Ovary (tissue), 10 donors: ENCODE measurements at places on chromosomes 13 and 19. TPM values are rescaled to one million over a fixed set of nuclear protein-coding genes. Genes with fewer than 3 reads are reported as not detected.

DNA sequence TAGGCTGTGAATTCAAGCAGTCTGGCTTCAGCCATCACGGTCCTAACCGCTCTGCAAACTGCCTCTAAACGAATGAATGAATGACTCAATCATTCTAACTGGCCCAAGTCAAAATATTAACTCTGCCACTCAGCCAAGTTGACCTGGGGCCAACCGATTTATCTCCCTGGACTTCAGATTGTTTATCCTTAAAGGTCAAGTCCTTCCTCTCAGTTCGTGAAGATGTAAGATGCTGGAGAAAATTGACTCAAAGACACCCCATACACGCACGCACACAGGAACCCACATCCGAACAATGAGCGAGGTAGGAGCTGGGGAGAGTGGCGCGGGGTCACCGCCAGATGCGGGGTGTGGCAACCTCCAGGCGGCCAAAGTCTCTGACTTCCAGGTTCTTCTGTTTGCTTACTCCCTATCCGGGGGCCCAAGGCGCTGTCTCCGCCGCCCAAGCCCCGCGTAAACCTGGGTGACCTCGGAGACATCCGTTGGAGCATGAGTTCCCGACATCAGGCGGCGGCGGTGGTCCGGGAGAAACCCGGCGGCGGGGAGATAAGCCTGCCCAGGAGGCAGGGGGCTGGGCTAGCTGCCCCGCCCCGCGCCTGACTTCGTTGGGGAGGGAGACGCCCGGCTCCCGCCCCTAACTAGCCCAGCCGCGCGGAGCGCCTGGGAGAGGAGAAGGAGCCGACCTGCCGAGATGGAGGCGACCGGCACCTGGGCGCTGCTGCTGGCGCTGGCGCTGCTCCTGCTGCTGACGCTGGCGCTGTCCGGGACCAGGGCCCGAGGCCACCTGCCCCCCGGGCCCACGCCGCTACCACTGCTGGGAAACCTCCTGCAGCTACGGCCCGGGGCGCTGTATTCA, at the start of gene CYP2S1:
Gene CYP2S1, plus strand, starts transcription at position 646 of the 856 bp plus-strand sequence. Its CDS starts 46 bp downstream, at position 692.
- no peaks in the 10 kb centered on the region for H3K36me3 ChIP-seq
- DNase-seq = no peak
- H3K4me3 ChIP-seq = no peak within 1 kb of the TSS
- H3K27me3 ChIP-seq = no peaks in the 10 kb centered on the region
- H3K27ac ChIP-seq = no peak within 1 kb of the TSS

GRCh38 chr19:38517321-38517720, 83.8 kb downstream of the RYR1 start:
- no peak overlapping the region for H3K4me3 ChIP-seq
- no peak overlapping the region for H3K27ac ChIP-seq
- H3K36me3 ChIP-seq = no peaks in the 10 kb centered on the region

GRCh38 chr13:29957320-29957719, 106.9 kb upstream of the UBL3 start:
- no peak for DNase-seq
- no peaks in the 10 kb centered on the region for H3K4me1 ChIP-seq
- no peak overlapping the region for H3K4me3 ChIP-seq
- H3K36me3 ChIP-seq = no peaks in the 10 kb centered on the region
- no peaks in the 10 kb centered on the region for H3K27me3 ChIP-seq

The CEACAM19 gene
- 7.9 TPM for total RNA-seq

GRCh38 chr13:108915095-108915633, 285.8 kb downstream of the MYO16 start:
- no peaks in the 10 kb centered on the region for H3K27me3 ChIP-seq
- DNase-seq = no peak
- no peaks in the 10 kb centered on the region for H3K36me3 ChIP-seq
- H3K4me1 ChIP-seq = peaks cover 7% of the 10 kb centered on the region
- no peak overlapping the region for H3K4me3 ChIP-seq

DNA sequence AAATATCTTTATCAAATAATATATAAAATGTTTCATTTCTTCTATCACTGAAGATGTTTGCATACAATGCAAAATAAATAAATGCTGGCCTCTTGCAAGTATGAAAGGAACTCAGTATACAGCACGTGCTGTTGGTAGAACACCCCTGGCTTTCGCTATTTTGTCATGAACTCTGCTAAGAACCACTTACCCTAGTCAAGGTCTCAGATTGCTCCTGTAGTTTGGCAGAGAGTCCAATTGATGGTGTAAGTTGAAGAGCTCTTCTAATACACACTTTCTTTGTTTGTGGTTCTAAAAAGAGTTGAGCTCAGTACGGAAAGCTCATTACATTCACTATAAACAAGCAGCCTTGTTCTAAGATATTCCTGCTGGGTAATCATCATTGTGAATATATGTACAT, 1258.9 kb downstream of the EFNB2 start:
- no peak for DNase-seq
- H3K27me3 ChIP-seq = no peaks in the 10 kb centered on the region
- H3K36me3 ChIP-seq = no peaks in the 10 kb centered on the region
- H3K4me3 ChIP-seq = no peak overlapping the region
- no peak overlapping the region for H3K27ac ChIP-seq

GRCh38 chr13:45055902-45056648, 64.2 kb upstream of the GTF2F2 start:
- H3K4me3 ChIP-seq = no peak overlapping the region
- H3K27me3 ChIP-seq = no peaks in the 10 kb centered on the region
- peak; percentile 28 for DNase-seq
- H3K27ac ChIP-seq = peak overlapping the region; percentile 51
- H3K4me1 ChIP-seq = peaks cover 7% of the 10 kb centered on the region

DNA sequence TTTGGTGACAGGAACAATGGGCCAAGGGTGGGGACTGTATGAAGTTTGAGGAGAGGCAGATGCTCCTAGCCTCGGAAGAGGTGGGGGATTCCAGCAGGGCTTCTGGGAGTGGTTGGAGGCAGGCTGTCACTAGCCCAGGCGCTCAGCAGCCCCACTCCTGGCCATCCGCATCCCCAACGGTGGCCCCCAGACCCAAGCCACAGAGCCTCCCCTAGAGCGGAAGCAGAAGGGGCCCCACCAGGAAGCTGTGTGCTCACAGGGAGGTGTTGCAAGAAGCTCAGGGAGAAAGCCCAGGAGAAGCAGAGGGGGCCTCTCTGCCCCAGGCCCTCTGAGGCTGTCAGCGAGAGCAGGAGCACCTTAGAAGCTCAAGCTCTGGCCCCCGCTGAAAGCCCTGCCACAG, 8.3 kb downstream of the PRAM1 start:
- no peak overlapping the region for H3K27ac ChIP-seq
- no peaks in the 10 kb centered on the region for H3K36me3 ChIP-seq
- DNase-seq = no peak
- no peak overlapping the region for H3K4me3 ChIP-seq

GRCh38 chr19:46378268-46378667, 31.4 kb downstream of the PPP5C start:
- H3K4me1 ChIP-seq = peaks cover 10% of the 10 kb centered on the region
- peak overlapping the region; percentile 35 for H3K27ac ChIP-seq
- no peaks in the 10 kb centered on the region for H3K36me3 ChIP-seq
- DNase-seq = no peak
- no peak overlapping the region for H3K4me3 ChIP-seq
- no peaks in the 10 kb centered on the region for H3K27me3 ChIP-seq

- H3K27ac ChIP-seq = no peak overlapping the region
- H3K4me1 ChIP-seq = no peaks in the 10 kb centered on the region
- no peaks in the 10 kb centered on the region for H3K27me3 ChIP-seq
- DNase-seq = no peak
- H3K36me3 ChIP-seq = no peaks in the 10 kb centered on the region
Measured at GRCh38 chr13:71240911-71241310, 626.1 kb downstream of the DACH1 start.

GRCh38 chr13:44386913-44387556, 13.4 kb downstream of the SERP2 start:
- H3K36me3 ChIP-seq = no peaks in the 10 kb centered on the region
- DNase-seq = no peak
- H3K4me3 ChIP-seq = no peak overlapping the region
- H3K27ac ChIP-seq = no peak overlapping the region
- no peaks in the 10 kb centered on the region for H3K27me3 ChIP-seq

The AXL gene
- total RNA-seq = 48.1 TPM

The ENOX1 gene
- 12.0 TPM for total RNA-seq

DNA sequence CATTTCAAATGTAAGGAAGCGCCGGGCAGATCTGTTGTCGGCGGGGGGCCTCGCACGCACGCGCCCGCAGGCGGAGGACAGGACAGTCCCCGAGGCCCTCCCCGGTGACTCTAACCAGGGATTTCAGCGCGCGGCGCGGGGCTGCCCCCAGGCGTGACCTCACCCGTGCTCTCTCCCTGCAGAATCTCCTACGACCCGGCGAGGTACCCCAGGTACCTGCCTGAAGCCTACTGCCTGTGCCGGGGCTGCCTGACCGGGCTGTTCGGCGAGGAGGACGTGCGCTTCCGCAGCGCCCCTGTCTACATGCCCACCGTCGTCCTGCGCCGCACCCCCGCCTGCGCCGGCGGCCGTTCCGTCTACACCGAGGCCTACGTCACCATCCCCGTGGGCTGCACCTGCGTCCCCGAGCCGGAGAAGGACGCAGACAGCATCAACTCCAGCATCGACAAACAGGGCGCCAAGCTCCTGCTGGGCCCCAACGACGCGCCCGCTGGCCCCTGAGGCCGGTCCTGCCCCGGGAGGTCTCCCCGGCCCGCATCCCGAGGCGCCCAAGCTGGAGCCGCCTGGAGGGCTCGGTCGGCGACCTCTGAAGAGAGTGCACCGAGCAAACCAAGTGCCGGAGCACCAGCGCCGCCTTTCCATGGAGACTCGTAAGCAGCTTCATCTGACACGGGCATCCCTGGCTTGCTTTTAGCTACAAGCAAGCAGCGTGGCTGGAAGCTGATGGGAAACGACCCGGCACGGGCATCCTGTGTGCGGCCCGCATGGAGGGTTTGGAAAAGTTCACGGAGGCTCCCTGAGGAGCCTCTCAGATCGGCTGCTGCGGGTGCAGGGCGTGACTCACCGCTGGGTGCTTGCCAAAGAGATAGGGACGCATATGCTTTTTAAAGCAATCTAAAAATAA, 18.2 kb downstream of the IL17D start:
- no peaks in the 10 kb centered on the region for H3K36me3 ChIP-seq
- H3K4me1 ChIP-seq = peaks cover 3% of the 10 kb centered on the region
- H3K27me3 ChIP-seq = no peaks in the 10 kb centered on the region
- no peak for DNase-seq
